ENCODE measurements at places on chromosomes 12 and 14.
A peak's percentile ranks its signal among the peaks of the same experiment; 100 is the strongest.

DNA sequence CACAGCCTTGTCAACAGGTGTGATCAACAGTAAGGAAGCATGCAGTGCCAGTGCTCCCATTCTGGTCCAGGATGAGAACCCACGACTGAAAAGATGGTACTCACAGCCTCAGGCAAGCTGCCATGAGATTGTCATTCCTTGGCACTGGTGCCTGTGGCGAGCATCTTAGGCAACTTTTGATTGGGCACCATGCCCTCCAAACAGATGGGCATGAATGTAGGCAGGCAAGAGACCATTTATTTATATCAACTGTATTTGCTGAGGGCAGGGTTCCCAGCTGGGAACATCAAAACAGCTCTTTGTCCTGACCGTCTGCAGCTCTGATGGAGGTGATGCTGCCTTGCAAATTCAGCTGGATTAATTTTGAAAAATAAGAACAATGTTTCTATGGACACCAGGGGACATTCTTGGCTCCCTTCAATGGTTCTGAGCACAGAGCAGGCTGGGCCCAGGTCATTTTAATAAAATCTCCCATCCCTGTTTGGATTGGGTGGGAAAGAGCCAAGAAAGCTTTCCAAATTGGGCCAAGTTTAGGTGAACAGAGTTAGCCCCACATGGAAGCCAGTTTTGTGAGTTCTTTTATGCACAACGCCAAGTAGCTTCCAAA lies 522.5 kb downstream of the RMST start:
- DNase-seq, result no peak

- DNase-seq, result no peak
These were observed 49.2 kb downstream of the DAD1 start for GRCh38 chr14:22539831-22540230.

GRCh38 chr12:49377386-49377785 lies 10.1 kb downstream of the SPATS2 start:
- no peak for DNase-seq

- DNase-seq, result no peak
These were observed 100.4 kb upstream of the FGD4 start for GRCh38 chr12:32298917-32299316.

GRCh38 chr14:65813760-65814384 lies 401.3 kb downstream of the FUT8 start:
- DNase-seq, result no peak

GRCh38 chr12:94240171-94240570 lies 91.8 kb downstream of the PLXNC1 start:
- no peak for DNase-seq

GRCh38 chr12:130014485-130014807 lies 110.6 kb upstream of the TMEM132D start:
- no peak for DNase-seq

- no peak for DNase-seq
These were observed 260.9 kb downstream of the BMP4 start for GRCh38 chr14:53695692-53696214.

DNA sequence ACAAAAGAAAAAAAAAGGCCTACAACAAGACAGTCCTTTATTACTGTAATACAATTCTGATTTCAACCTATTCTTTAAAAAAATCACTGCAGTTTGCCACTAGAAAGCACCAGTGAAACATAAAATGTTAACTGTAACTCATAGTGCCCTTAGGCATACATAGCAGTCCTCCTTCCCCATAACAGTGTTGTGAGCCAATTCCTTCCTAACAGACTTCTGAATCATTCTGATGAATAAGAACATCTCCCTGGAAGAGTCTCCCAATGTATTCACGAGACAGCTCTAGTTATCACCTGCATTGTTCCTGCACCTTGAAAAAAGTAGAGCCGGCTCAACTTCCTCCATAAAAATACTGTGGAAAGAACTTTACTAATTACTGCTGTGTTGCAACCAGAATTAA lies 213.6 kb upstream of the FSCB start:
- no peak for DNase-seq

DNA sequence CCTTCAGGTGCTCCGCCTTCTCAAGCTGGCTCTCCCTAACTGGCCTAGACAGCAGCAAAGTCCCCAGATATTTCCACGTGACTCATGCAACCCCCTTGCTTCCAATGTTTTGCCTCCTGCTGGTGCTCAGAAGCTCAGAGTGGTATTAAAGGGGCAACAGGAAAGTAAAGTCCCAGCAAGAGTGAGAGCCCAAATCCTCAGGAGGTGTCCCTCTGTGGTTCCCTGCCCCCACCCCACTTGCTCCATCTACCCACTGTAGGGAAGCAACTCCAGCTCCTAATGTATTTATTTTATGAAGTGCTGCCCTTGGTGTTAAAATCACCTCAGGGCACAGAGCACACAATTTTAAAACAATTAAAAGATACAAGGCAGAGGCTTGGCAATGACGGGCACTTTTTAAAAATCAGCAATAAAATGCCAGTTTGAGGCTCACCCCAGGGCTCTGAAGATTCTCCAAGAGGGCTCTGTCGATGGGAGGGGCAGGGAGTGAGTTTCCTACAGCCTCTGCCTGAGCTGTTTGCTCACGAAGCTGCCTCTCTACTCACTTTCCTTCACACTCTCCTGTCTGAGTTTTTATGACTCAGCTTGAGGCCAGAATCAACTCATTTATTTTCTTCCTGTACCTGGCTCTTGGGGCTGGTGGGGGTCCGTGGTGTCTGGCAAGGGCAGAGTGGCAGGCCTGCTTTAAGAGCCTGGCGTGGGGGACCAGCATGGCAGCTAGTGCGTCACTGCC lies 81.9 kb upstream of the MAX start:
- no peak for DNase-seq

GRCh38 chr12:109738209-109738608 lies 24.6 kb downstream of the FAM222A start:
- DNase-seq, result peak; percentile 3

DNA sequence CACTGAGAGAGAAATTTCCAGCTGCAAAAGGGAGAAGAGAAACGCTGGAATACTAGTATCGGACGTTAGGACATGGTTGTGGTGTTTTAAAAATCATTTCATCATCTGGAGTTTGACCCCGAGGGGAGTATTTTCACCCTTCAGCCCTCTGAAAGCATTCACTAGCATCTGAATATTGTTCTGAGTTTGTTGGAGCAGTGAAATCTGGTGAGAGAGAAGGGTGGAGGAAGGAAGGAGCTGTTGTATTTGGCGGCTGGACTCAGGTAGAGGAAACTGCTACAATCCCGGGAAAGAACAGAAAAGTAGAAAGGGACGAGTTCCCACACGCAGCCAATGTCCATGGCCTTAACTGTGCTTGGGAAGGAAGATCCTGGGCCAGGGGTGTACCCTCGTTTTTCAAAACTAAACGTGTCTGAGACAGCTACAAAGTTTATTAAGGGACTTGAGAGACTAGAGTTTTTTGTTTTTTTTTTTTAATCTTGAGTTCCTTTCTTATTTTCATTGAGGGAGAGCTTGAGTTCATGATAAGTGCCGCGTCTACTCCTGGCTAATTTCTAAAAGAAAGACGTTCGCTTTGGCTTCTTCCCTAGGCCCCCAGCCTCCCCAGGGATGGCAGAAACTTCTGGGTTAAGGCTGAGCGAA lies 896 bp upstream of the CDKN1B start:
- no peak for DNase-seq

- DNase-seq, result no peak
These were observed 10.1 kb upstream of the SAV1 start for GRCh38 chr14:50678163-50678562.

Data from right cardiac atrium (tissue), 5 donors.